ENCODE measurements at places on chromosomes 3 and 15. TPM values are rescaled to one million over a fixed set of nuclear protein-coding genes. Genes with fewer than 3 reads are reported as not detected.
A peak's percentile ranks its signal among the peaks of the same experiment; 100 is the strongest.

- peaks cover 6% of the 10 kb centered on the region for H3K36me3 ChIP-seq
- no peaks in the 10 kb centered on the region for H3K4me1 ChIP-seq
- no peaks in the 10 kb centered on the region for H3K27me3 ChIP-seq
- no peak overlapping the region for H3K27ac ChIP-seq
Observed at GRCh38 chr3:76700323-76700722, 339.6 kb upstream of the ROBO2 start.

DNA sequence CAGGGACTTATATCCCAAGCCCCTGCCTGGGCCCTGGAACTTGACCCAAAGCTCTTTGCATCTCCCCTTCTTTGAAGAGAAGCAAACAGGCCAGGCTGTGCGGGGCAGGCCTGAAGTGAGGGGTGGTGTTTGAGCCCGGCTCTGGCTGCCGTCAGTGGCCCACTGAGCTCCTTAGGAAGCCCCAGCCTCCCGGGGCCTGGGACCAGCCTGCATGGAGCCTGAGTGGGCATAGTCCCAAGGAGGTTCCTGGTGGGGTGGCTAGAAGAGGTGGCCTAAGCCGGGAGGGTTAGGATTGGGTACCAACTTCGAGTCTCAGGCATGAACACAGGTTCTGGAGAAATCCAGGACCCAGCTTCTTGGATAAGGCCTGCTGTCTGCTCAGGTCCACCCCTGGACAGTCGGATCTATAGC is 6.4 kb downstream of the TMIE start:
- no peak overlapping the region for H3K27ac ChIP-seq
- no peaks in the 10 kb centered on the region for H3K27me3 ChIP-seq
- no peak overlapping the region for H3K4me3 ChIP-seq
- no peaks in the 10 kb centered on the region for H3K4me1 ChIP-seq

DNA sequence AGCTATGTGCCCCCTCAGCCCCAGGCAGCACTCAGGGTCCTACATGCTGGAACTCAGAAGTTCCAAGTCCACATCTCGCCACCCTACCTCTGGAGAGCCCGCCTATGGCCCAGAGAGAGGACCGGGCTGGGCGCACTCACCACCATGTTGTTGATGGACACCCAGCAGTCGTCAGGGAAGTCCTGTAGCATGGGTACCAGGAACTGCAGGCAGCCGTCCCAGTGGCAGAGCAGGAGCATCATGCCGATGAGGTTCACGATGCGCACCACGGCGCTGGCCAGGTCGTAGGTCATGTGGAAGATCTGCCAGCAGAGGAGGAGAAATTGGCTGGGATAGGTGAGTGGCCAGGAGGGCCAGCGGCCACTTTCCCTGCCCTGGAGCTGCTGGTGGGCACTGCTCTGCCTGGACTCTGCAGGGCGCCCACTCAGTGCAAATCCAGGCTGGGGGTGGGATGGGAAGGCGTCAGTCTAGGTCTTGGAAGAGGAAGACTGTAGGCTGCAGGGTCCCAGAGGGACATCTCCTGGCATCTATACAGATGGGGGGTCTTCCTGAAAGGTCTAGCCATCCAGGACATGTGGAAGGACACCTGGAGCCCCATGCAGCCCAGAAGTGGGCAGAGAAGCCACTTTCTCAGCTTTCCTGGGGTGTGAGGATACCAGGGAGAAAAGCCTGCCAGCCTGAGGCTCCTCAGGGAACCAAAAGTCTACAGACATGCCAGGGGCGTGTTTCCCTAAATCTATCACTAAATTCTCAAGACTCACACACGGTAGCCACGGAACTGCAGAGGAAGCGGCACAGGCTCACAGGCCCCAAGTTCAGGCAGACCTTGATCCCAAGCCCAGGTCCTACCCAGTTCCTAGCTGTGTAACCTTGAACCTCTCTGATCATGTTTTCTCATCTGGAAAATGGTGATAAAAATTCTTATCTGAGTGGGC is 36.5 kb downstream of the HCN4 start:
- H3K4me1 ChIP-seq: peaks cover 5% of the 10 kb centered on the region

DNA sequence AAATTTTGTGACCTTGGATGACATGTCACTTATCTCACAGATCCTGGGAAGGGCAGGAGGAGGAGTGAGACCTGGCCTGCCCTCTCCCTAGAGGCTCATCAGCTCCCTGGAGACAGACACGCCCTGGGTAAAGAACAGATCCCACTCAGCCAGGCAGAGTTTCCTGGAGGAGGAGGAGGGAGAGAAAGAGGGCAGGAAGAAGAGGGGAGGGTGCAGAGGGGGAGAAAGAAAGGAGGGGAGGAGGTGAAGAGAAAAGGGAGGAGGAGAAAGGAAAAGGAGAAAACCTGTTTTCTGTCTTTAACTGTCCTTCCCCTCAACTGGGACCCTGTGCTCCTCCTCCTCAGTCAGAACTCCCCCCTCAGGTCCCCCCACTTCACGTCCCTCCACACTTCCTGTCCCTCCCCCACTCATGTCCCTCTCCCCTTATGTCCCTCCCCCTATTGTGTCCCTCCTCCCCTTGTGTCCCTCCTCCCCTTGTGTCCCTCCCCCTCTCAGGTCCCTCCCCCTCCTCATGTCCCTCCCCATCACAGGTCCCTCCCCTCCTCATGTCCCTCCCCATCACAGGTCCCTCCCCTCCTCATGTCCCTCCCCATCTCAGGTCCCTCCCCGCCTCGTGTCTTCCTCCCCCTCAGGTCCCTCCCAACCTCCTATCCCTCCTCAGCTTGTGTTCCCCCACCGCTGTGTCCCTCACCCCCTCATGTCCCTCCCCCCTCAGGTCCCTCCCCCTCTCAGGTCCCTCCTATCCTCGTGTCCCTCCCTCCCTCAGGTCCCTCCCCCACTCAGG is 52.3 kb upstream of the CGNL1 start:
- peaks cover 5% of the 10 kb centered on the region for H3K4me1 ChIP-seq
- no peak overlapping the region for H3K27ac ChIP-seq
- DNase-seq: no peak
- H3K4me3 ChIP-seq: no peak overlapping the region
- H3K27me3 ChIP-seq: peaks cover 7% of the 10 kb centered on the region
- H3K36me3 ChIP-seq: no peaks in the 10 kb centered on the region

DNA sequence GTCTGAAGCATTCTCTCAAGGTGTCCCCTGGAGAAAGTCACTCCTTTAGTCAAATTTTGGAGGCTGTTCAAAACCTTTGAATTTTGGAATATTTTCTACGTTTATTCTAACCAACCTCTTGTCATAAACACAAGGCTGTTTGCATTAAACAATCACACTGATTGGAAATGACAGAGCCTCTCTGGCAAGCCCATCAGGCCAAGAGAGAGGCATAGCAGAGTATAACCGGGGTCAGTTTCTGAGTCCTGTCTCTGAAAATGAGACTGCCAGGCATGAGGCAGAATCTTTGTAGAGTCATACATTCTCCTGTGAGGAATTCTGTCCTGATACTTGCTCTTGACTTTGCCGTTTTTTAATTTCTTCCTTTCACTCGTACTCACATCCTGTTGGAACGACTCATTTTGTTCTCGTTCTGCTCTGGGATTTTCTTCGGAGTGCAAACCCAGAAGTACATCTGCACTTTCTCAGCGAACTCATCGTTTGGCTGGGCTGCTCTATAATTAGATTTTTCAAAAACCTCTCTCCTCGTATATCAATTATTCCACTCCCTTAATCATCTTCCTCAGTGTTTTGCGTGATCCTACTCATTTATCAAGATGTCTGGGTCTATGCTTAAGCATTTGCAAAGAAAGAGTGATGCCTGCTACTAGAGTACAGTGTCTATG is 114.2 kb downstream of the AGBL1 start:
- H3K27ac ChIP-seq: no peak overlapping the region
- no peak overlapping the region for H3K4me3 ChIP-seq
- peaks cover 26% of the 10 kb centered on the region for H3K27me3 ChIP-seq
- DNase-seq: no peak

- no peak overlapping the region for H3K4me3 ChIP-seq
- H3K27ac ChIP-seq: no peak overlapping the region
- peaks cover 8% of the 10 kb centered on the region for H3K36me3 ChIP-seq
- H3K4me1 ChIP-seq: peaks cover 23% of the 10 kb centered on the region
Observed at GRCh38 chr3:17181413-17181907, 296.7 kb downstream of the PLCL2 start.

DNA sequence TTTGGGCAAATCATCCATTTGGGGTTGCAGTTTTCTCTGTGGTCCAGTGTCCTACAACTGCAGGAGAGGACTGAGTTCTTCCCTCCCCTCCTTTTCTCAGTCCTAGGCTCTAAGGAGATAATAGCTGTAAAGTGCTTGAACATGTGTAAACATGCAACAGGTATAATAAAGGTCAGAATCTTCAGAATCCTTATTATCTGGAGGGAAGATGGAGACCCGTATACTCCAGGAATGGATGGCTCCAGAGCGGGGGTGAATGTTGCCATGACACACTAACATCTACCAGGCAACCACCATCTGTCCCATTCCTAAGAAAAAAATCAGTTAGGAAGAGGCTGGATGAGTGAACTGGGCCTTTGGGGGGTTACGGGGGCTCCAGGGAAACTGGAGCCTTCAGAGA is 39.7 kb upstream of the GLCE start:
- H3K36me3 ChIP-seq: no peaks in the 10 kb centered on the region
- H3K4me1 ChIP-seq: peaks cover 2% of the 10 kb centered on the region
- no peak for DNase-seq

DNA sequence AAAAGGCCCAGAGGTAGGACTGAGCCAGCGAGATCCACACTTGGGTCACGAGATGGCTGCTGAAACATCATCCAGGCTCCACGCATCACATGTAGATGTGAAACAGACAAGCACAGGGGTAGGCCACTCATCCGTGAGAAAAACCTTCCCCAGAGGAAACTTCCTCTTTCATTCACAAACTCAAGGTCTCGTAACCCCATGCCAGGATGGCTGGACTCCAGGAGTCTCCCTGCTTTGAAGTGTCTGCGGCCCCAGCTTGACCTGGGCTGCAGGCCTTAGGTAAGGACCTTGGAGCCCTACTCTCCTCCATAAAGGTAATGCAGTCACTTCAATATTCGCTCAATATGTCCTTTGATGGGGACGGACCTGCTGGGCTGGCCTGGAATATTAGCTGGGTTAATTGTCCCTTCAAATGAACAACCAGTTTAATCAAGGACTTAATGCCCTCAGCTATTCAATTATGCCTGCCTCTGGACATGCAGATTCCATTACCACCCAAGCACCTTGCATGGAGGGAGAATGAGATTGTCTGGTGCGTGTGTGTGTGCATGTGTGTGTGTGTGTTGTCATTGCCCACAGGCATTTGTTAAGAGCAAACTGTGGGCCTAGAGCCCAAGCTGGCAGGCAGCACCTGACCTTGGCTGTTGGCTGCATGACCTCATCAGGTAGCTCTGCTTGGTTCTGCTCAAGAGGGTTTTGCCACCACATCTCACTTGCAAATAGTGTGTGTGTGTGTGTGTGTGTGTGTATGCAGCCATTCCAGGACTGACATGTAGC is 186.9 kb upstream of the TLE3 start:
- H3K27me3 ChIP-seq: peaks cover 40% of the 10 kb centered on the region
- no peak overlapping the region for H3K27ac ChIP-seq

- no peak overlapping the region for H3K4me3 ChIP-seq
- DNase-seq: no peak
- H3K36me3 ChIP-seq: no peaks in the 10 kb centered on the region
- H3K4me1 ChIP-seq: no peaks in the 10 kb centered on the region
Observed at GRCh38 chr3:81931265-81932251, 170.1 kb upstream of the GBE1 start.

DNA sequence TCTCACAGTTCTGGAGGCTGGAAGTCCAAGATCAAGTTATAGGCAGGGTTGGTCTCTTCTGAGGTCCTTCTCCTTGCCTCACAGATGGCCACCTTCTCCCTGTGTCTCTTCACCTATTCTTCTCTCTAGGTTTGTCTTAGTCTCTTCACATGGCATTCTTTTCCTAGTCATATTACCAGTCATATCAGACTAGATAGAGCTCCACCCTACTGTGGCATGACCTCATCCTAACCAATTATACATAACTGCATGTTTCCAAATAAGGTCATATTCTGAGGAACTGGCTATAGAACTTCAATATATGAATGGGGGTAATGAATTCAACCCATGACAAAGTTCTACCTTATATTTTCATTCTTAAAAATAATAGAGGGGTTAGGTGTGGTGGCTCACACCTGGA is 196.4 kb upstream of the UBE3A start:
- DNase-seq: no peak
- H3K36me3 ChIP-seq: no peaks in the 10 kb centered on the region
- H3K27me3 ChIP-seq: peaks cover 5% of the 10 kb centered on the region
- H3K4me1 ChIP-seq: no peaks in the 10 kb centered on the region

DNA sequence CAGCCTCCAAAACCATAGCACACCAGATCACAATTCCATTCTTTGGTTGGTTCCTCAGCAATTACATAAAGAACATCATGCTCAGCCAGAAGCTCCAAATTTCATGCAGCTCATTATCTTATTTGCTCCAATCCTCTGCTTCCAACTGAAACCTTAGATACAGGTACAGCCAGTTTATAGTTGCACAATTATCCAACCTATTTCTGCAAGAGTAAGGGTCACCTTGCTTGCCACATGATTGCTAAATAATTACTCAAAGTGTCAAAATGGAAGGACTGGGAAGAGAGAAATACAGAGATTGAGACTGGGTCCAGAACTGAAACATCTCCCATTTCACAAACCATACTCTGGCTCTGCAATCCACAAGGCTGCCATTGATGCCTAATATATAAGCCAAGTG is 23.4 kb upstream of the SHC4 start:
- no peak overlapping the region for H3K27ac ChIP-seq
- H3K36me3 ChIP-seq: peaks cover 5% of the 10 kb centered on the region
- no peaks in the 10 kb centered on the region for H3K4me1 ChIP-seq
- no peak for DNase-seq
- H3K27me3 ChIP-seq: no peaks in the 10 kb centered on the region

DNA sequence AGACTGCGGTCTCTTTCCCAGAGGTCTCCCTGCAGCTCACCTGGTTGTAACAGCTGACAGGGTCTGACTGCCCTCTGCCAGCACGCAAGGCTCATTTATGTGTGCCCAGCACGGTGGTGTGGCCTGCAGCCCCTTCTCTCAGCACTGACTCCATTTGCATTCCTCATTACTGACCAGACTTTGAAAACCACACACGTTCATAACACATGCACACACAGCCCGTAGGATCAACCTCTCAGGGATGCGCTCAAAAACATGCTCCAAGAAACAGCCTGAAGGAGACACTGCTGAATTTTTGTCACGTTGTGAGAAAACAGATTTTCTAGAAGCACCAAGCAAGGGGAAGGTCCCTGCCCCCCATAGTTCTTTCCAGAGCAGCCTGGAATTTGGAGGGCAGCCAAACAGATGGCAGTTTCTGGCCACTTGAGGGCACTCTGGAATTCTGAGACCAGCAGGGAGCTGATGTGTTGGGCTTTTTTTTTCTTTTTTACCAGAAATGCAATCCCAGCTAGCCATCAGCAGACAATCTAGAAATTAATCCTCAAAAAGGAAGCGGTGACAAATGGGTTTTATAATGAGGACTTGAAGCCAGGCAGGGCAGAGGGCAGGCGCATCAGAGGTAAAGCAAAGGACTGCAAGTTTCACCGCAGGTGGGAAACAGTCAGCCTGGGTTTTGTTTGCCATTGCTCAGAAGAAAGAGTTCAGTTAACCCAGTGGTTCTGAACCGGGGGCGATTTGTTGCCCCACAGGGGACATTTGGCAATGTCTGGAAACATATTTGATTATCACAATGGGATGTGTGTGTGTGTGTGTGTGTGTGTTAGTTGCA is 170.5 kb upstream of the PROK2 start:
- peak overlapping the region; percentile 50 for H3K4me3 ChIP-seq
- H3K27me3 ChIP-seq: peaks cover 9% of the 10 kb centered on the region
- no peaks in the 10 kb centered on the region for H3K4me1 ChIP-seq
- no peak for DNase-seq

Gene AMT
- total RNA-seq: 6.0 TPM

Gene ECE2
- total RNA-seq: not detected

Gene TRPM1
- not detected for total RNA-seq

Gene RAB43
- total RNA-seq: 53.9 TPM

Gene TMC3
- total RNA-seq: not detected

Gene TNFSF10
- 321 TPM for total RNA-seq

Gene ISLR
- total RNA-seq: not detected

Gene TMEM212
- not detected for total RNA-seq

Gene FAM107A
- total RNA-seq: not detected

Gene ALDH1A3
- total RNA-seq: not detected

Gene NME9
- not detected for total RNA-seq

Gene STAC
- total RNA-seq: not detected

All from natural killer cell treated with Interleukin-12 subunit alpha and Interleukin-12 subunit beta and Interleukin-15 and Interleukin-18, amount 100 ng/mL, for 72 hours (primary cell).